Fibroblast of the conjunctiva (primary cell): ENCODE measurements at places on chromosomes 12 and 14.

- DNase-seq = no peak
Observed at GRCh38 chr12:63132201-63132600, 18.8 kb downstream of the AVPR1A start.

GRCh38 chr12:60172266-60173211, 576.7 kb downstream of the SLC16A7 start:
- DNase-seq = no peak

DNA sequence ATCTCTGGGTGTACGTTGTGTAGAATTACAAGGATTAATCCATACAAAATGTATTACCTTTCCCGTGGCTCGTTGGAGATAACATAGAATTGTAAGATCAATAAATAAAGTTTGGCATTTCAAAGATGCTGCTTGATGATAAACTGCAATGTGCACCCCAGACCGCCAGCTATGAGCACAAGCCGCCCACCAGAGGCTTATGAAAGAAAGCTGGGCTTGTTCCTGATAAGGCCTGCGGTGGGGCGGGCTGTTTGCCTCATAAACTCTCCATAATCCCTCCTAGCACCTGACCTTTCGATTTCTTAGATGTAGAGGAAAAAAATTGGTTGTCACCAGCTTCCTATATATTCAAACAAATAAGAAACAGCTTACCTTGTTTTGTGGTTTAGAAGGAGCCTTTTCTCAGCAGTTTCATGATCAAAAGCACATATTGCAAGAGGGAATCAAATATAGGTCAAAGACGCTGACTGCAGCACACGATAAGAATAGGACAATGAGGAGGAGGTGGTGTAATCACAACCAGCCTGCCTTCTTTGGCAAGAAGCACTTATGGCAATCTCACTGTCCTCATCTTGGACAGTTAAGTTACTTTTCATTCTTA, 293.6 kb downstream of the RMST start:
- DNase-seq = no peak

- no peak for DNase-seq
Observed at GRCh38 chr14:101120641-101121507, 217.4 kb upstream of the RTL1 start.
